ENCODE measurements at places on chromosomes 3 and 15.

DNA sequence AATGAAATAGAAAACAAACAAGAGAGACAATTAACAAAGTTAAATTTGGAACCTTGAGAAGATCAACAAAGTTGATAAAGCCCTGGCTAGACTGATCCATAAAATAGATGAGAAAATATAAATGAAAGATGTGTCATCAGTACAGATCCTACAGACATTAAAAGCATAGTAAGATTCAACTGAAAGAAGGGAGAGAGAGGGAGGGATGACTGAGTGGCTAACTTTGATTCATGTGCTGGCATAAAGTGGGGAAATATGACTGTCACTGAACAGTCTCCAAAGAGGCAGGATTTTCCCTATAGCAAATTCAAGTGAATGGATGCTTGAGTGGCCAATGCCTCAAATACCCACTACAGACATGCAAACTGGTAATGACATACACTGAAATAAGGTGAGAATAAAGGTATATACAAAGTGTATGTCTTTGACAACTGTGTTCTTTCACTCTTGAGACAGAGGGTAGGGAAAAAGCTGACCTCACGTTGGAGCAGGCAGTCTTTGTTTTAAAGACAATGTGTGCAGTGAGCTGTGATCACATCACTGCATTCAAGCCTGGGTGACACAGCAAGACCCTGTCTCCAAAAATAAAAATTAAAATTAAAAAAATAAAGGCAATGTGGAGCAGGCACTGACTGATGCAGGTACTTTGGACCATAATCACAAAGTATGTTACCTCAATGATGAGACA lies 35.9 kb upstream of the CHD2 start:
- DNase-seq = no peak

GRCh38 chr3:123374016-123374415 lies 74.9 kb downstream of the ADCY5 start:
- DNase-seq = no peak

DNA sequence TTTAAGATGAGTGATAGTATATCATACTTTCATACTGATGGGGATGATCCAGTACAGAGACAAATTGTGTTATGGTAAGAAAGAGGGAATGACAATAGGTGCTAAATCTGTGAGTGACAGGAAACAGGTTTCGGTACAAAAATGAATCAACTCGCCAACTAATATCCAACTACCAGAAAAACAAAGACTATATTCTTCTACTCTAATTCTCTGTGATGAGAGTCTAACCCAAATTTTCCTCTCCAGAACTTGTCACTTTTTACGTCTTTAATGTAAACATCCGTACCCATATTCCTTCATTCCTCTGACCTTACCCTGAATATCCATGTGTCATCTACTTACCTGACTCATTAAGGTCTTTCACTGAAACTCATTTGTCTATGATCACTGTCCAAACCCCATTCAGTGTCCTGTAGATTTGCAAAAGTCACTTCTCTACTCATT lies 39.6 kb downstream of the SCAPER start:
- no peak for DNase-seq

DNA sequence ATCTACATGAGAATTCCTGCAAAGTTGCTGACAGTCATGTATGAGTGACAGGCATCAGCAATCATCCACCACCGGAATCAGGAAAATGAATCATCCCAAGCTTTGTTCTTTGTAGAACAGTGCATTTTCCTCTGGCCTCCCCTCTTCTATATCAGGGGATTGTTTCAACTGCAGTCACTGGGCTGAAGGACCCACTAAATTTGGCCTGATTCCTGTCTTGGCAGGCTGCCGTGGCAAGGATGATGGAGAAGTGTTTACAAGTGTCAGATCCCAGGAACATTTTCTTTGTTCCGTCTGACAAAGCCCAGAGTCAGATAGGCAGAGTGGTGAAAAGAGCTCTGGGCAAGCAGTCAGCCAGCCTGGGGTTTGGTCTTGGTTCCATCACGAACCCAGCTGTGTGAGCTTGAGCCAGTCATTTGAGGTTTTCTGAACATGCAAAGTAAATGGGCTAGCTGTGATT lies 175.1 kb upstream of the TSC22D2 start:
- peak; percentile 79 for DNase-seq

- DNase-seq = no peak
Observed at GRCh38 chr3:66532613-66533012, 31.8 kb upstream of the LRIG1 start.

DNA sequence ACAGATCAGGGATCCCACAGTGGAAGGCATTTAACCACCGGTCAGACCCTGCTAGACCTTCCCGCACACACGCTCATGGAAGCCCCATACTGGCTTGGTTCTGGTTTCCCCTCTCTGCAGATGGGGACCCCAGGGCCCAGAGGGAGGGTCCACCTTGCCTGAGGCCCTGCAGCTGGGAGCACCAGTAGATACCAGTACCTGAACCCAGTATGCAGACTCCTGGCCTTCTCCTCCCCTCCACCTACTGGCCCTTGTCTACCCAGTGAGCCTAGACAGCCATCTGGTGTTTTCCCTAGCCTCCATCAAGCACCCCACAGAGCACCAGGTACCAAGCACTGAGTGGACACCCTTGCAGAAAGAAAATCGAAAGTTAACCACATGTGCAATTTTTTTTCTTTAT lies 65.1 kb downstream of the MEGF11 start:
- no peak for DNase-seq

- no peak for DNase-seq
Observed at GRCh38 chr3:152611905-152612304, 223.0 kb upstream of the P2RY1 start.

DNA sequence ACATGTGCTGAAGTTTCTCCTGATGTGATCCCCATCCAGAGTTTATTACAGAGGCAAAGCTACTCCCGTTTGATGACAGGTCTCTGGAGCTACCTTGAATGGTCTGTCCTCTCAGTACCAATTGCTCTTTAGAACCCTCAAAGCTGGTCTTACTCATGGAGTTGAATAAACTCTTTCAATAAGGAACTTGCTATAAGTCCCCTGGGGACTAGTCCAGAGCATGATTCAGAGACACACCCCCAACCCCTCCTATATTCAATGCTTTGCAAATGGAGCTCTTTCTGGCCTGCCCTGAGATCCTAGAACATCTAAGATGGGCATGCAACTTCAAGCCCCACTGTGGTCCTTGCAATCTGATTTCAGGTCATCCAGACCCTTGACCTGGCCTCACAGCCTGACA lies 23.9 kb upstream of the TPM1 start:
- DNase-seq = no peak

DNA sequence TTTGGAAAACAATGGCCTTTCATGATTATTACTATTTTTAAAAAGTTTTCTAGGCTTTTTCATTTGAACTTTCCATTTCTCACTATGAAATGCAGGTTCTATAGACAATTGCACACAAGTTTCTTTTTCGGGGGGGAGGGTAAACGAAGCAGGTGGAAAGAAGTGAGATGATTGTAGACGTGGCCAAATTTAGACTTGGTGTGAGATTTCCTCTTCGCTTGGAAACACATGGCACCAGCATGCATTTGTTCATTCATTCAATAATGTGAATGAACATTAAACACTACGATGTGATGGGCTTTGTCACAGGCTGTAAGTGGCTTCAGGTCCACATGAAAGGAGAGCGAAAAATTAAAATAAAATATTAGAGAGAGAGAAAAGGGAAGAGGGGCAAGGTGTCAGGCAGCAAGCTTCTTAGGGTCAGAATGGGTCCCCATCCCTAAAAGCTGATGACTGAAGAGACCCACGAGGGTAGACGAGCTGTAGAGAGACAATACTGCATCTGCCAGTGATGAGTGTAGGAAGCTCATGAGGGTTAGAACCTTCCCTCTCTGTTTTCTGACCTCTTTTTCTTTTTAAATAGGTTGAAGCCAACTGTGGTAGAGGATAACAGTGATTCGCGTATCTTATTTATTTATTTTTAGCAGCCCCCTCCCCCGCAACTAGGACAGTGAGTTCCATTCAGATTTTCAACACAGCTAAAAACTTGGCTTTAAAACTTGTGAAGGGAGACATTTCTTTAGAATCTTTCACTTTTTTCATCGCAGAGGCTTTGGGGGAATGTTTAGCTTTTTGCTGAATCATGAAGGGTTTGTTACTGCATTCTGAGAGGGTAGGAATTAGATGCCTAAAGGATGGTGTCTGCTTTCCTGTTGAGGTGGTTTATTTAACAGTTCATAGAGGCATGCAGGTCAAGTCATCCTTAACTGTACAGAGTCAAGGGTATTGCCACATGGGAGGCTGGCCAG lies 36.2 kb downstream of the GAP43 start:
- no peak for DNase-seq

- DNase-seq = no peak
Observed at GRCh38 chr15:40590667-40591050, 3.4 kb upstream of the KNL1 start.

DNA sequence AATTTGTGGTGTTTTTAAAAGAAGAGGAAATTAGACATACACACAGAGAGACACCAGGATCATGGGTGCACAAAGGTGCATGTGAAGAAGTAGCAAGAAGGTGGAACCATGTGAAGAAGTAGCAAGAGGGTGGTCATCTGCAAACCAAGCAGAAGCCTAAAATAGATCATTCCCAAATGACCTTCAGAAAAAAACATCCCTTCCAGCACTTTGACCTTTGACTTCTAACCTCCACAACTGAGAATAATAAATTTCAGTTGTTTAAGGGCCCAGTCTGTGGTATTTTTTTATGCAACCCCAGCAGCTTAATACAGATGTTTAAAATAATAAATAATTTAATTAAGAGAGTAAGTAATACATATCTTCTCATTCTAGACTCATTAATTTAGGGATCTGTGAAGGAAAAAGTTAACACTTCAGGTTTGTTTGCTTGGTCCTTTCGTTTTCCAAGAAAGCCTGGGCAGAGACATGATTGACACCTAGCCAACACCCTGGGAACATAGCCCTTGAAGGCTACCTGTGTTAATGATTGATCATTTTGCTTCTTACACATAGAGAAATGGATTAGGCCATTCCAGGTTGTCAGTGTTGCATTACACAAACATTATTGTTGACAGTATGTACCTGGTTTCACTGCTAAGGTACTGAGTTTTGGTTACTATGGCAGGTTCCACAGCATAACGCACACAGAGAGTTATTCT lies 1331.2 kb upstream of the GBE1 start:
- no peak for DNase-seq

DNA sequence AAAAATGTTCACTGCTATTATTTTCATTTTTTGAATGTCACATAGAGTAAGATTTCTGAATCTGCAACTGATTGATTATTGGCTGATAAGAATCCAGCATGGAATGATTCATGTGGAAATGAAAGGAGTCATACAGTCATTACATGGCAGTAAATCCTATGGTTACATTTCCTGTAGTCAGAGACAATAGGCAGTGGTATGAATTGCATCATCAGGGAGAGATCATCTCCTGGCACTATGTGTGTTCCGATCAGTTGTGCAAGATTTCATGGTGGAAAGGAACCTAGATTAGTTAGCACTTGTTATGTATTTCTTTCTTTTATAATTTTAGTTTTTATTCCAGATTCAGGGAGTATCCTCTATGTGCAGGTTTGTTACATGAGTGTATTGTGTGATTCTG lies 38.8 kb downstream of the SLC12A1 start:
- DNase-seq = no peak

DNA sequence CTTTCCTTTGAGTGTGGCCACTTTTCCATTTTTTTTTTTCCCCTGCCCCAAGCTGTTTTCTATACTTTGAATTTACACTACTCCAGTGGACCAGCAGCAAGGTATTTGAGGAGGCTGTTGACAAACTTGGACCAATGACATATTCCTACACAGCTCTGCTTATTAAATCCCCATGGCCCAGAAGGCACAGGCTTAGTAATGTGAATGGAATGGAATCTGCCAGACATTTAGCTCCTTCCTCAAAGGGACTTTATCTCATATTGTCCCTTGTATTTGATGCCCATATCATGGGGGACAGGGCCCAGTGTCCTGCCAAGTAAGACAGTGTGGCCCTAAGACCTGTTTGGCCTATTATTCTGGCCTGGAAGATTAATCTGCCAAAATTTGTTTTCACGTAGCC lies 107.5 kb downstream of the CHCHD6 start:
- no peak for DNase-seq

DNA sequence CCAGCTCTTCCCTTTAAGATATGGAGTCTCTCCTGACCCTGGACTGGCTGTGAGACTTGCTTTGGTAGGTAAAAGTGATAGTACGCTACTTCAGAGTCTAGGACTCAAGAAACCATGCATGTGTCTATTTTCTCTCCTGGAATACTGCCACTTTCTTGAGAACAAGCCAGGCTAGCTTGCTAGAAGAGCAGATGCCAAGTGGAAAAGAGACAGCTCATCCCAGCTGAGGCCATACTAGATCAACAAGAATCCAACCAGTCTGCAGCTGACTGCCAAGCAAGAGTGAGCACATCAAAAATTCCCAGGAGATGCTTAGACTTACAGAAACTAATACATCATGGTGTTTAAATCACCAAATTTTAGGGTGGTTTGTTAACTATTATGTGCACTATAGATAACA lies 208.3 kb upstream of the RBMS3 start:
- DNase-seq = no peak

- no peak for DNase-seq
Observed at GRCh38 chr3:127446756-127447155, 143.8 kb downstream of the TPRA1 start.

GRCh38 chr3:48299746-48300712 lies 33.4 kb downstream of the SPINK8 start:
- no peak for DNase-seq

DNA sequence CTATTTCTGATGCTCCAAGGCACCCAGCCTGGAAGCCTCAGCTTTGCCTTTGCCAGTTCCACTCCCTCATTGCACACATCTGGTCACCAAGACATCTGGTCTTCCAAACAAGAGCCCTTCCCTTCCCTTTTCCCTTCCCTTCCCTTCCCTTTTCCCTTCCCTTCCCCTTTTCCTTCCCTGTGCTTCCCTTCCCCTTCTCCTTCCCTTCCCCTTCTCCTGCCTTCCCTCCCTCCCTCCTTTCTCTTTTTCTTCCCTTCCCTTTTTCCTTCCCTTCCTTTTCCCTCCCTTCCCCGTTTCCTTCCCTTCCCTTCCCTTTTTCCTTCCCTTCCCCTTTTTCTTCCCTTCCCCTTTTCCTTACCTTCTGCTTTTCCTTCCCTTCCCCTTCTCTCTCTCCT lies 2.4 kb upstream of the CGNL1 start:
- DNase-seq = no peak

DNA sequence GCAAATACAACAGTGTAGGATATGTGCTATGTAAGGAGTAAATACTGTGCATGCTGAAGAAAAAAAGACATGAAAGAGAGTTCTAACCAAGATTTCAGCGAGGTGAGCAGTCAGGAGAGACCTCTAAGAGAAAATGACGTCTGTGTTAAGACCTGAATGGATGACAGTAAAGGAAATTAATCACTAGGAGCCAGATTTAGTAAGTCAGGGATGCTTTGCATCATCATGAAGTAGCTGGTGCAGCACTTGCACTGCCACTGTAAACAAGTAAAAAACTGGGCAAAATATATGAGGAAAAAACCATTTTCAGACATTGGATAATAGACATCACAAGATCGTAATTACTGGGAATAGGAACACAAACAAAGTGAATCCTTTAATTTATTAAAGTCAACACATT lies 32.6 kb downstream of the RTP4 start:
- no peak for DNase-seq
